AG09319 (cell line): ENCODE measurements at places on chromosomes 12 and 14.
A peak's percentile ranks its signal among the peaks of the same experiment; 100 is the strongest.

- DNase-seq: peak; percentile 35
These were observed 87.3 kb upstream of the E2F7 start for GRCh38 chr12:77152623-77153193.

DNA sequence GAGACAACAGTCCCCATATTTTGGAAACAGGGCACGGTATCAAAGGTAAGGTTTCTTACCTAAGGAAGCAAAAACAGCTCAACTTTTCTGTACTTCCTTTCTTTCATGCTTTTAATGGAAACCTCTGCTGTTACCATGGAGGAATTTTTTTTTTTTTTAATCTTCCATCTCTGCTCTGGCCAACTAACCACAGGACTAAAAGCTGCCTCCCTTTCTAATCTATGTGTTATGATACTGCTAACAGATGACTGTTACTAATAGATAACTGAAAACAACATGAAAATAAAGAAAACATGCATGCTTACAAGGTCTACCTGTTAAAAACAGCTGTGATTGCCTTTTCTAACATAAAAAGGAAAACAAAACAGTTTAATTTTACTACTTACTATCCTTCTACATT, 168.4 kb downstream of the SOX5 start:
- DNase-seq: no peak

- DNase-seq: no peak
These were observed 51.6 kb downstream of the BMAL2 start for GRCh38 chr12:27384261-27384590.

GRCh38 chr14:71231521-71232393, 324.5 kb downstream of the PCNX1 start:
- no peak for DNase-seq

DNA sequence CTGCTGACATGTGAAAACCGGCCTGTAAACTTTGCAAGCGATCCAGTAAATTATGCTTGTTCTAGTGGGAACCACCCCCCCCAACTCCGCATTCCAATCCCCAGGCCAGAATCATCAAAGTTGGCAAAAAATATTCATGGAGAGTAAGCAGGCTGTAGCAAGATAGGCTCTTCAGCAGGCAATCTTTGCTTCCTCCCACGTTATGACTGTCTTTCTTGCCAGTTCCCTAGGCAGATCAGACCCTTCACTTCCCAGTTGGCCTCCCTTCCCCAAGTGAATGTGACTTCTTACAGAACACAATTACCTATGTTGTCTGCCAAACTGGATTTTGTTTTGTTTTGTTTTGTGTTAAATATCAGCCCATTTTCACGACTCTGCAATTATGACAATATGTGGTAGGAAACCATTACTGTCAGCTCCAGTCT, 1.2 kb upstream of the PTGER2 start:
- DNase-seq: no peak

DNA sequence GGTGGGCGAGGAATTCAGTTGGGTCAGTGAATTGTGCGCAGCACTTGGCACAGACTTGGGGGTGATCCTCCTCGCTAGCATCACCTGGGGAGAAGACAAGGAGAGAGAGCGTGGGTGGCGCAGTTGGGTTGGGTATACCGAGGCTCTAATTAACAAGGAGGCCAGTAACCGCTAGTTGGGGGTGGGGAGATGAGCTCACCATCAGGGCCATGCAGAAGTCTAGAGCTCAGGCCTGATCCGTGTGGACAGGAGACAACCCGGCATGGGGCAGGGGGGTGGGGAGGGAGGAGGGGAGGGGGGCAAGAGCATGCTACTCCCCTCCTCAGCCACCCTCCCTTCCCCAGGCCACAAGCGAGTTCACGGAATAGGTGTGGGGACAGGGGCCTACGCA, 580 bp downstream of the SALL2 start:
- no peak for DNase-seq

DNA sequence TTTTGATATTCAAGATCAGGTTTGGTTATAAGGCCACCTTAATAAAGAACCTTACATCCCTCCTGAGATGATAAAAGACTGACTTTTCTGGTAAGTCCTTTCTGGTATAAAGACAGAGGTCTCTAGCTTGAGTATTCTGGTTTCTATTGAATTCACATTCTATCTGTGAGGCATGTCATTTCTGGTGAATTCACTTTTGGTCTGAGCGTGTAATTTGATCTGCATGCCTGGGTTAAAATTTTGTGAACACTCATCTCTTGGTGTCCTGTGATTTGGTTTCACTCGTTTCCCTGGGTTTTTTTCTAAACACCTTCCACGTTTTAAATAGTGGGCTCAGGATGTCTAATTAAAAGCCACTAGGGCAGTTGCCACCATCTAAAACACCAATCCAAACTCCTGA, 12.2 kb downstream of the EIF5 start:
- no peak for DNase-seq

GRCh38 chr12:98453070-98453469, 62.3 kb upstream of the TMPO start:
- no peak for DNase-seq

- DNase-seq: no peak
These were observed 121.6 kb downstream of the NCOR2 start for GRCh38 chr12:124445826-124446225.

GRCh38 chr14:100895411-100895810, 8.1 kb downstream of the RTL1 start:
- no peak for DNase-seq

- no peak for DNase-seq
These were observed 46.8 kb downstream of the TMEM30B start for GRCh38 chr14:61234215-61234916.

DNA sequence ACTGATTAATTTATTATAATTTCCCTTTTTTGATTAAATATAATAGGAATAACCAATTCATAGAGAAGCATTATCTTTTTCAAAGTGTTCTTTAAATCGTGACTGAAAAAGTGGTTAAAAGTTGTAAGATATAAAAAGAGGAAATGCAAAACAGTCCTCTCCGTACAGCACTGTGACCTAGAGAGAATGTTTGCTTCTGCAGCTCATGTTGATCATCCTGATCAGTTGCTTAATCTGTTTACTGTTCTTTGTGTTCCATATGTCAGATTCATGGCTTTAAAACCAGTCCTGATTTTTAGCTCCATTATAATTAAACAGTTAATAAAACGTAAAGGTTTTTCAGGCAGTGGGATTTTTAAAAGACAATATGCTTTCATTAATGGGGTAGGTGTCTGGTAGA, 4.7 kb downstream of the TTC8 start:
- no peak for DNase-seq

GRCh38 chr14:24235804-24236688, 3.3 kb downstream of the GMPR2 start:
- no peak for DNase-seq

- peak; percentile 48 for DNase-seq
These were observed 153.2 kb upstream of the DDHD1 start for GRCh38 chr14:53306267-53306721.

- DNase-seq: no peak
These were observed 153.2 kb upstream of the ALG10B start for GRCh38 chr12:38163442-38163801.

GRCh38 chr12:107109726-107110719, 16.7 kb upstream of the CRY1 start:
- DNase-seq: no peak

GRCh38 chr14:71078500-71078899, 171.2 kb downstream of the PCNX1 start:
- DNase-seq: no peak

DNA sequence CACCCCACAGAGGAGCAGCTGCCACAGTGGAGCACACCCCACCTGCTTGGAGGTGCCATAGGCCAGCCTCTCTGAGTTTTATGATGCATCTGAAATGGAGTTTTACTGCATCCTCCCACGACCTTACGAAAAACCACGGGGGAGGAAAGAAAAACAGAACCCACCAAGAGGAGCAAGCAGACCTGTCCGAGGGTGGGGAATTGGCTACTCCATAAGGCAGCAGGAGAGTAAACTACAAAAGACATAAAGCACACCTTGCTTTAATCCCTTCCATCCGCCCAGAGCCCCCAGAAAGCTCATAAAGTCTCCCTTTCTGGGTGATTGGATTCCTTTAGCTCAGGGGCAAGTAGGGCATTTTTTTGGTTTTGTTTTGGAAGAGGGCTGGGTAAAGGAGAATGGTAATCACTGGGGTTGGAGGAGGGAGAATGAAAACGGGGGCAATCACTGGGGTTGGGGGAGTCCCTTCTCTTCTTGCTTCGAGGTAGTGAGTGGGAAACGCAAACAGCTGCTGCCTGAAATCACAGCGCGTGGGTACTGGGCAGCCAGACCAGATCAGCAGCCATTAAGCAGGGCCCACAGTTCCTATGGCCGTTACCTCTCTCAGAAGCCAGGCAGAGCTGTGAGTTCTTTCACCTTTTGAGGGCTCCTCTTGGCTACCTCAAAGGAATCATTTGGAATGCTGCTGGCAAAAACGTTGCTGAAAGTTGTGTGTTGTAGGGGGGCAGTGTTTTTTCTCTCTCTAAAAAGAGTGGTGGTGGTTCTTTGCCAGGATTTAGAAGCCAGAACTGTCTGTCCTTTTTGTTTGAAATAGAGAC, 433.6 kb downstream of the ZFP36L1 start:
- no peak for DNase-seq

- DNase-seq: no peak
These were observed 21.8 kb downstream of the SENP1 start for GRCh38 chr12:48084066-48084465.

- DNase-seq: peak; percentile 52
These were observed 142.8 kb downstream of the PAWR start for GRCh38 chr12:79547735-79548609.

- DNase-seq: peak; percentile 88
These were observed 1.1 kb upstream of the HDAC7 start for GRCh38 chr12:47820631-47821345.

DNA sequence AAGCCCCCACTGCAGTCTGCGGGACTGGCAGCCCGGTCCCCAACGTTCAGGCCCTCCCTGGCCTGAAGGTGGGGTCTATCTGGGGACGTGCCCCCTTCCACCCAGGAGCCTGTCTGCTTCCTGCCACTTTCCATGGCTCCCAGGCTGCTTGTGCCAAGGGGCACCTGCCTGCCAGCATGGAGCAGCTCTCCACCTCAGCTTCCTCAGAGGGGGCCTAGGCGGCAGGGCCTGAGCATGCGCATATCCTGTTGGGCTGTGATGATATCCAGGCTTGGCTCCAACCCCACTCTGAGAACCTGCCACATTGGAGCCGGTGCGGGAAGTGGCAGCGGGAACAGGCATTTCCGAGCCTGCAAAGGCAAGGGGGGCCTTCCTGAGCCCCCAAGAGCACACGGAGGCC, 57.4 kb downstream of the FUT8 start:
- no peak for DNase-seq

- no peak for DNase-seq
These were observed 28.5 kb upstream of the PNMA1 start for GRCh38 chr14:73742520-73743238.

- no peak for DNase-seq
These were observed at the start of gene CLEC6A for GRCh38 chr12:8455727-8456360. Gene CLEC6A, plus strand, starts transcription at chr12:8455962. Its CDS starts 150 bp downstream, at chr12:8456112.

- DNase-seq: no peak
These were observed 65.6 kb downstream of the SYNE2 start for GRCh38 chr14:63918411-63918810.

- DNase-seq: no peak
These were observed 106.2 kb upstream of the NAV3 start for GRCh38 chr12:77724367-77724957.

DNA sequence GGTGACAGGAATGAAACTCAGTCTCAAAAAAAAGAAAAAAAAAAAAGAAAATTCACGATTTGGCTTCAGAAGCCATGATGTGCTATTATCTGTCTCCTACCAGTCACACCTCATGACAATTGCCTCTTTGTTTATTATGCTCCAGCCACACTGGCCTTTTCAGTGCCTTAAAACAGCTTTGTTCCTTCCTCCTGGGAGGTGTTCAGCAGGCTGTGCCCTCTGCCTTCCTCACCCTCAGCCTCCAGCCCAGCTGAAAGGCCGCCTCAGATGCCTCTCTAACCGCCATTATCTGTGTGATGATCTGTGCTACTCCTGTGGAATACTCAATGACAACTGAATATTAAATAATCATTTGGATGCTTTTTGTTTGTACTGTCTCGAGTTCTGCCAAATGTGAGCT, 8.6 kb upstream of the ARPC3 start:
- DNase-seq: no peak

- DNase-seq: no peak
These were observed 513.0 kb upstream of the SEL1L start for GRCh38 chr14:82046512-82047226.

DNA sequence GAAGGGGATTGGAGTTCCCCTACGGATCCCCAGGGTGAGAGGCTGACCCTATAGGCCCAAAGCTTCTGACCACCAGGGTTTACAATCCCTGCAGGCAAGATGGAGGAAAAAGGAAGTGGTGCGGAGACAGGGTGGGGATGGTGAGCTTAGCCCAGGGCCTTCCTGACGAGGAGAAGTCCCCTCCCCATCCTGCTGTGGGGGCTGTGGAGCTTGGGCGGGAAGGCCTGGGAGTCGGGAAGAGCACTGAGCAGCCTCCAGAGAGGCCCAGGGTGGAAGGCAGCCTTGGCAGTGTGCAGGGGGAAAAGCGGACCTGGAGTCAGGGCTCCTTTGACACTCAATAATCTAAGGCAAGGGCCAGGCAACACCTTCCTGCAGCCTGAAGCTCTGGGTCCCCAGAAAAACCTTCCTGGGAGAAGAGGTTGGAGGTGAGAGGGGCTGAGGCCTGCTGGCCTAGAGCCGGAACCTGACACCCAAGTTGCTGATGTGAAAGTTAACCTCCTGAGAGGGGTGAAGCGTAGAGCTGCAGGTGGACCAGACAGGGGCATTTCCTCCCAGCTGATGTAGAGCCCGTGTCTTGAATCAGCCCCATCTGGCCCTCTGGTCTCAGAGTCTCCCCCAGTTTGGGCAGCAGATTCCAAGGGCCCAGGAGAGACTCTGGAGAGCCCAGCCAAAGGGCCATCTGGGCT, 6.0 kb downstream of the HDAC7 start:
- DNase-seq: no peak

DNA sequence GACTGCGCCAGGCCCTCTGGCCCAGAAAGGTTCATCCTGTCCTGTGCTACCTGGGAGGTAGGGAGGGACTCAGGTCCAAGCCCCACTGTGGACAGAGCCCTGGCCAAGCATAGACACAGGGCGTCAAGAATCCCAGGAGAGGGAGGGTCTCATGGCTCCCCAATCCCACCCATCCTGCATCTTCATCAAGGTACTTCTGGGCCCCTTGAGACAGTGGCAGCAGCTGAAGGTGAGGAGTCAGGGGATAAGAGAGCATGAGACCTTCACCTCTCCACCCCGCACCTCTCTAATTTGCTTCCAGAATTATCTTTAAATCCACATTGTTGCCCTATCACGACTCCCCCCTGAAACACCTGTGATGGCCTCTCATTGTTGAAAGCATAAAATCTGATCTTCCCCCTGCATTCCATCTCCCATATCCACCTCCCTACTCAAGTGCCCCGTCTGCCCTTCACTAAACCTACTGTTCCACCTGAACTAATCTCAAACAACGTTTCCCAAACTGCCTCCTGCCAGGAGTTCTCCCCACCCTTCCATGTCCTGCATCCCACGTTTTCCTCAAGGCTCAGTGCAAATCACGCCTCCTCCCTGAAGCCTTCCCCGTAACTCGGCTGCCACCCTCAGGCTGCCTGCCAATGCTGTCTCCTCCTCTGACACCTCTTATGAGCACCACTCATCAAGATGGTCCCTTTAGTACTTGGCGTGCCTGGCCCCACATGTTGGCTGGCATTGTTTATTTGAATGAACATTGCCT, 27.1 kb downstream of the KRT18 start:
- no peak for DNase-seq
